ENCODE measurements at places on chromosomes 16 and 17. TPM values are rescaled to one million over a fixed set of nuclear protein-coding genes. Genes with fewer than 3 reads are reported as not detected.

- no peak for DNase-seq
These were observed 31.7 kb upstream of the ETV4 start for GRCh38 chr17:43577664-43578403.

GRCh38 chr16:54118846-54119245, 167.7 kb downstream of the IRX3 start:
- DNase-seq: no peak

DNA sequence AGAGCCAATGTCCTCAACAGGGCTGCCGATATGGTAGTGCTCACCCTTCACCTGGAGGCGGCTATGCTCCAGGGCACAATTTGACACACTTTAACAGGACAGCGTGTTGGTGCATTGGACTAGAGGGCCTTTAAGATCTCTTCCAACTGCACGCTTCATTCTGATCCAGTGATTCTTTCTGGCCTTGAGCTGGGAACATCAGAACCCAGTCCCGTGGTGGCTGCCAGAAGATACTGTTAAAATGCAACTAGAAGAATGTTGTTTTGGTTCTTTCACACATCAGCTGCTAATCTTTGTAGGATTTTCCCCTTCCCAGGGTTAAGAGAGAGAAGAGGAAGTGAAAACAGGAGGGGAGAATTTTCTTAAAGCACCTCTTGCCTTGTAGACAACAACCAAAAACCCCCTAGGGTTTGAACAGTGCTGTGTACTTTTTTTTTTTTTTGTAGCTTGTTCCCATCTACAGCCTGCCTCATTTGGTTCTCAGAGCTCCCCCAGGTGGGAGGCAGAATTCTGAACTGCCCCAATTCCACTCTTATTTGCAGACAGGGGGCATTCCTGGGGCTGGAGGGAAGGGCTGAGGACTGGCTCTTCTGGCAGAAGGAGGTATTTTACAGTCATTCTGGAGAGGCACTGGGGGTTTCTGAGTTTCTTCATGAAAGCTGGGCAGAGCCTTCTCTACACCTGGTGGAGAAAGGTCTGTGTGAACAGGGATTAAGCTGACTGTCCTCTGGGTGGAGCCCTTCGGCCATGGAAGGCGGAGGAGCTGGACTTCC, 32.4 kb downstream of the SMARCE1 start:
- DNase-seq: no peak

Gene SGCA
- 1.2 TPM for polyA plus RNA-seq

DNA sequence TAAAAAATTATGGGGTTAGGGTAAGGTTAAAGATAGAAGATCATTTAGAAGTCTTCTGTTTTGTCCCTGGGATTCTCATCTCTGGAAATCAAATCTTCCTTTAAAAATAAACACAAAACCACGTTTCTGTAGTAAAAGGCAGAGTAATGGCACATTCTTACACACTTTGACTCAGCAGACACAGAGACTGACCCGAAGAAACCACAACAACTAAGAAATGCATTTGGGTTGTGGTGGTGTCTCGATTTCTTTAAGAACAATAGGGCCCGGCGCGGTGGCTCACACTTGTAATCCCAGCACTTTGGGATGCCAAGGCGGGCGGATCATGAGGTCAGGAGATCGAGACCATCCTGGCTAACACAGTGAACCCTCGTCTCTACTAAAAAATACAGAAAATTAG, 54.9 kb upstream of the MYH10 start:
- no peak for DNase-seq

Gene GRAPL
- polyA plus RNA-seq: 1.8 TPM

Gene MAPT
- polyA plus RNA-seq: 9.4 TPM

DNA sequence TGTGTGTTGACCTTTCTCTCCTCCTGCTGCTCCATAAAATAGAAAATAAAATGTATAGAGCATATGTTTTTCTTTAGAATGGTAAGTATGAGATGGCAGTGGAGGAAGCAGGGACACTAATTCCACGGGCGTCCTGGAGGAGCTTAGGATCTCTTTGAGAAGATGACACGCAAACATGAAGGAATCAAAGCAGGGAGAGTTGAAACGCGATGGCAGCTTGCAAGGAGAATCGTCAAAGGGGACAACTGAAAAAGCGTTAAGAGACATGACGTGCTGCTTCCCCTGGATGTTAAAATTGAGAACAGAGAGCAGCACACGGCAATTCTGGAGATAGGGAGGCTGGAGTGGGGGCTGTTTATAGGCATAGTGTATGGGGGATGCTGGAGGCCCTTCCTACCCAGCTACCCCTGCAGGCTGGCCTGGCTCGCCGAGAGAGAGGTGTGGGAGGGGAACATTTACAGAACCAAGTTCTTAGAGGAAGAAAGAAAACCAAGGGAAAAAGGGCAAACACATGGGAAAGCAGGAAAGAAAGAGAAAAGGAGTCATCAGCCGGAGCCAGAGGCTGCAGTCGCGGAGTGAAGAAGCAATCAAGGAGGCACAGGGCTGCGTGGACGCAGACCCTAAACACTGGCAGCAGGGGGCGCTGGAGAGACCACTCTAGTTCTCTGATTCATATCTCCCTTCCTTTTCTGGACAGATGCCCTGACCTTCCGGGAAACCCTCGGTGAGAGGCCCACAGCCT, 55.8 kb downstream of the MYH13 start:
- no peak for DNase-seq

GRCh38 chr17:75262112-75262606, 480 bp downstream of the MRPS7 start:
- DNase-seq: no peak

DNA sequence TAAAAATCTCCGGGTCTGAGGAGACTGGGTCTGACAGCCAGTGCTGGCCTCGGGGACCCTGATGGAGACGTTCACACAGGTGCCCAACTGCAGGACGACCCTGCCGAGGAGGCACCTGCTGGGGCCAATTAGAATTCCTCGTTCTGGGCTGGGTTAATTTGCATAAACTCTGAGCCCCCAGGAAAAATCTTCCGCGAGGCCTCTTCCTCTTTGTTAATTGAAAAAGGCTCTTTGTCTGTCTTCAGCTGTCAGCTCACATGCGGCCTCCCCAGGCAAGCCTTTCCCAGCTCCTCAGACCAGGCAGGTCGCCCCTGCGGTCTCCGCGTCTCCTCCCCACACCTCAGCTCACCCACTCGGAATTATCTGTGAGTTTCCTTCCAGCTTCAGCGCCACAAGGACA, 400.2 kb downstream of the SEC14L1 start:
- no peak for DNase-seq

DNA sequence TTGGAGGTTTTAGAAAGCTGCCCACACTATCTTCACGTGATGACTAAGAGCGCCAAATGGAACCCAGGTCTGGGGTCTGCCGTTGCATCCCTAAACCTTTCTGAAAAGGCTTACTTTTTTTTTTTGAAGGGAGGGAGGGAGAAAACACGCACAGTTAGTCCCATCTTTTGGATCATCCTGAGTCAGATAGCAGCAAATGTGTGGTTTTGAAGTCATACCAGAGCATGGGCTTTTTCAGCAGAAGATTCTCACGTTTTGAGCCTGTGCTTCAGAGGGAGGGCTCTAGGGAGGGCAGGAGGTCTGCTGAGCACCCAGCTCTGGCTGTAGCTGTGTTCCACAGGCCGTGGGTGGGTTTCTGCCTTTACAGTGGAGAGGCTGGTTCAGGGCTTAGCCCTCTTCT, 194.7 kb downstream of the SNX29 start:
- DNase-seq: no peak

- no peak for DNase-seq
These were observed 7.1 kb downstream of the HAPSTR1 start for GRCh38 chr16:9098377-9099090.

Gene CACNG1
- polyA plus RNA-seq: not detected
